Stimulated activated CD4-positive, alpha-beta T cell treated with anti-CD3 and anti-CD28 coated beads, TNF-alpha, amount 100 ng/mL, for 4 hours (primary cell): ENCODE measurements at places on chromosomes 1 and 21.

DNA sequence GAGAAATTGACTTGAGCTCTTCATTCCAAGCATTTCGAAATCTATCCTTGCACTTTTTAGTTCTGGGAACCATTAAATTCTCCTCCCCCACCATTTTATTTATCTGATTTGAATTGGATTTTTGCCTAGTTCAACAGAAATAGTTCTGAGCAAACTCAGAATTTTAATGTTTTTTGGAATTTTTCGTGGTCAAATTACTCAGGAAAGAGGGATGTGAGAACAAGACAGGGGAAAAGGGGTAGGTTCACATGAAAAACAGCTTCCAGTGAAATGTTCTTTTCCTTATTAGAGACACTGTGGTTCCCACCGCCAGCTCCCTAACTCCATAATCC is 5.7 kb upstream of the ZNF697 start:
- DNase-seq = no peak

- no peak for DNase-seq
Observed at GRCh38 chr1:197770243-197770642, 5.0 kb downstream of the DENND1B start.

GRCh38 chr1:27952147-27952546 is 7.6 kb upstream of the XKR8 start:
- DNase-seq = no peak

DNA sequence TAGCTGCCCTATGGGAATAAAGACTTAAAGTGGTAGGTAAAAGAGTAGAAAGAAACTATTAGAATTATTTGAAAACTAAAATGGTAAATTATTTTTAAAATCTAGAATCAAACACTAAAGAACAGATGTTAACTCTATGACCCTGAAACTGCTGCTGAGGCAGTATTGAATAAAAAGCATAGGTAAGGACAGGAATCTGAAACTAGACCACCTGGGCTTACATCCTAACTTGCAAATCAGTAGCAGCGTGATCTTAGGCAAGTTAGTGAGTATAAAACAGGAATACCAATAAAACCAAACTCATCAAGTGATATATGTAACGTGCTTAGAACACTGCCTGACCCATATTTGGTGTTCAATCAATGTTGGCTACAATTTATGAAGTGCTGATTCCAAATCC is 257.9 kb downstream of the VAV3 start:
- DNase-seq = no peak

DNA sequence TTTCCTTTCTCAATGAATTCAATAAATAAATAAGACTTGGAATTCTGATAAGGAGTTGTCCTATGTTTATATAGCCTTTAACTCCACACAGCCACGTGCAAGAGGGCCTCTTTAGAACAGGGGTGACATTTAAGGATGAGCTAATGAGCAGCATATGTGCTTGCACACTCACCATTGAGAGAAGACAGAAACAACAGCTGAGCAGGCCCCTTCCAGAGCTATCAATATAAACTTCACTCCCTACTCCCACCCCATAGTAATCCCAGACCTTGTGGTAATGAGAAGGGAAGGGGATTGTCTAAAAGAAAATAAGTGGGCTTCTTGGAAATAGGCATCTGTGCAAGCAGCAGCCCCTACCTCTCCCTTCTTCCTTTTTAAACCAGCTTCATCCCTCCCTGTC is 176.0 kb downstream of the SEC16B start:
- DNase-seq = no peak

GRCh38 chr21:41368735-41369104 is 6.9 kb downstream of the MX2 start:
- no peak for DNase-seq

GRCh38 chr1:228315484-228315944 is 91.1 kb downstream of the TRIM11 start:
- no peak for DNase-seq

- DNase-seq = no peak
Observed at GRCh38 chr1:1206376-1206965, at the start of gene TNFRSF18. Gene TNFRSF18, minus strand, starts transcription at chr1:1206592. Its CDS starts 21 bp downstream, at chr1:1206571.

- DNase-seq = no peak
Observed at GRCh38 chr1:226979517-226980121, 39.5 kb downstream of the COQ8A start.

DNA sequence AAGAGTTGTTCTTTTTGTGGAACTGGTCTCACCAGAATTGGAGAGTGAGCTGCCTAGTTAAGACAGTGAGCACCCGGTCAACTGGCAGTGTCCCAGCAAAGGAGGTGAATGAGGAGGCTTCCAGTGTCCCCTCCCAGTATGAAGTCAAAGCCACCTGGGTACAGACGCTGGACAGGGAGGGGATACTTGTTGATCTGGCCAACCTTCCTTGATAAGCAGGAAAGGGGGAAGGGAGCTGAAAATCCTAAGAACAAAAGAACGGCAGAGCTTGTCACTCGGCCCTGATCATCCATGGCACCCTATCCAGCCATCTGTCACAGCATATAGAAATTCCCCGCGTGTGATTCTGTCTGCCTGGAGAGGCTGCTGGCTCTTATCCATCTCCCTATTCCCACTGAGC is 91.5 kb downstream of the SSBP3 start:
- no peak for DNase-seq

DNA sequence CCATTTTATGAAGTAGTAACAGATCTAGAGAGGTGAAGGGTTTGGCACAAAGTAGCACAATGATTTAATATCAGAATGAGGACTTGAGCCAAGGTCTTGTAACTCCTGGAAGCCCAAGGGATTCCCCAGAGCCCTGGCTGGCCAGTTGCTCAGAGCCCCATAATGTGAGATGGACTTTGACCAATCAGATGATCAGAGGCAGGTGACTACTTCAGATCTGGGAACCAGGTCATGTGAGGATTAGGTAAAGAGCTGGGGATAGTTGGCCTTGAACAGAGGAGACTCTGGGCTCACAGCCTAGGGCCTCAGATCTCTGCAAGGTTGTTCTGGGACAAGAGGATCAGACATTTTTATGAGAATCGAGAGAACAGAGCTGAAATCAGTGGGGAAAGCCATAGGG is 18.9 kb downstream of the SHISAL2A start:
- no peak for DNase-seq

- no peak for DNase-seq
Observed at GRCh38 chr1:185453496-185454192, 136.6 kb upstream of the IVNS1ABP start.

DNA sequence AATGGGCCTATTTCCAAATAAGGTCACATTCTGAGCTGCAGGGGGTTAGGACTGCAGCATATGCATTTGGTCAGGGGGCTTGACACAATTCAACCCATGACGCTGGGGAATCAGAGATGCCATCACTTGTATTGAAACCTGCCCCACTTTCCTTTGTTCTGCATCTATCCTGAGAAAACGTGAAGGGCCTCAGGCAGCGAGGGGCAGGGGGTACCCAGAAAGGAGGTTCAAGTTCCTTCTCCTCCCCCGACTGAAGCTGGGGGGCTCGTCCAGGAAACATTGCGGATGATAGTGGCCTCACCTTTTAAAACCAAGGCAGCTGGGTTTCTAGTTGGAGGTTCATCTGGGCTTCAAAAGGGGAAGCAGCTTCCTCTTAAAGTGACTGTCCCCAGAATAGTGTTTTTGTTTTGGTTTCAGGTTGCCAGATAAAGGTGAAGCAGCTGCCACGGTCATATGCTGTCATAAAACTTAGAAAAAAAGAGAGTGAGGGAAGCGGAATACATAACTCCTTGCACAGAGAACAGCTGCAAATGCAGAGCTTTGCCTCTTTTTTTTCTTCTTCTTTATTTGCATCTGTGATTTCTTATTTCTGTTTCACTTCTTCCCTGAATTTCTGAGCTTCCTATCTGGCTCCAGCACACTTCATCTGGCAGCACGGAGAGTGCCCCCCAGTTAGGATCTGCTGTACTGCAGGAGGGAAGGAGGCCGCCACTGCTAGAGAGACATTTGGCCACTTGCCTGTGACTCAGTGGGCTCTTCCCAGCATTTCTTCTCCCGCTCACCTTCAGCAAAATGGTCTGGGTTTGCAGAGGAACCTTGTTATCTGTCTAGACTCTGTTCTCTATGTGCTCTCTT is 142.0 kb downstream of the AJAP1 start:
- DNase-seq = no peak

GRCh38 chr1:186499571-186499970 is 38.7 kb upstream of the PDC start:
- DNase-seq = no peak

DNA sequence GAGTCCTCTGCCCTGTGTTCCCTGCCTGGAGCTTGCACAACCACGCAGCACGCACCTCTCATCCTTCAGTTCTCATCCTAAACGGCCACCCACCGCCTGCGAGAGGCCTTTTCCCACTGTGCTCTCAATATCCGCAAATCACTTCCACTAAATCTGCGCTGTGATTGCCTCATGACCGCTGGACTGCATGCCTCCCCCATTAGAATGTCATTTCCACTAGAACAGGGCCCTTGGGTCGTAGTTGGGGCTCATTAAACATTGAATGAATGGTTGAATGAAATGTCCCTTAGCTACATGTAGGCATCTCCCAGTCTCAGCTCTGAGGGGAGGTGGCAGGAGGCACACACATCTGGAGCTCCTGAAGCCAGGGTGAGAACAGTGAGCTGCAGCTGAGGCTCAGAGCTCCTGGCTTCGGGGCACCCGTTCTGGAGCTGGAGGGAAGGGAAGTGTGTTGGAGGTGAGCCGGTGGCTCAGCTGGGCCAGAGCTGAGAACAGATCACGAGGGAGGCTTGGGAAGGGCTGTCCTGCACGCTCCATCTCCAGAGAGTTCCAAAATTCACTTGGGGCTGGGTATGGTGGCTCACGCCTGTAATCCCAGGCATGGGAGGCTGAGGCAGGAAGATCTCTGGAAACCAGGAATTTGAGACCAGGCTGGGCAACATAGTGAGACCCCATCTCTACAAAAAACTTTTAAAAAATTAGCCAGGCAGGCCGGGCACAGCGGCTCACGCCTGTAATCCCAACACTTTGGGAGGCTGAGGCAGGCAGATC is 30.4 kb downstream of the TMEM201 start:
- no peak for DNase-seq

- no peak for DNase-seq
Observed at GRCh38 chr1:243739335-243740003, 110.6 kb downstream of the AKT3 start.

DNA sequence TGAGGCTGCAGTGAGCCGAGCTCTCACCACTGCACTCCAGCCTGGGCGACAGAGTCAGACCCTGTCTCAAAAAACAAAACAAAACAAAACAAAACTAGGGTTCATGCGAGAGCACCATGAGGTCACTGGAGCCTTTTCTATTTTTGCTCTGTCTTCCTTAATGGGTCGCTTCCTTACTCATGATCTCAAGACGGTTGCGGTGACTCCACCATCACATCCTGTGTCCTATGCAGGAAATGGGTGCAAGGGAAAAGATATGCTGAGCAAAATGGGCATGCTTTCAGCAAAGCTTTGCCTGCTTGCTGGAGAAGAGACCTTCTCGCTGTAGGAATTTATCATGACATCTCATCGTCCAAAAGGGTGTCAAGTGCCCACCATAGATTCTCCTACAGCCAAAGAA is 36.4 kb downstream of the WNT9A start:
- DNase-seq = no peak
